ENCODE measurements at places on chromosomes 7 and 10.

DNA sequence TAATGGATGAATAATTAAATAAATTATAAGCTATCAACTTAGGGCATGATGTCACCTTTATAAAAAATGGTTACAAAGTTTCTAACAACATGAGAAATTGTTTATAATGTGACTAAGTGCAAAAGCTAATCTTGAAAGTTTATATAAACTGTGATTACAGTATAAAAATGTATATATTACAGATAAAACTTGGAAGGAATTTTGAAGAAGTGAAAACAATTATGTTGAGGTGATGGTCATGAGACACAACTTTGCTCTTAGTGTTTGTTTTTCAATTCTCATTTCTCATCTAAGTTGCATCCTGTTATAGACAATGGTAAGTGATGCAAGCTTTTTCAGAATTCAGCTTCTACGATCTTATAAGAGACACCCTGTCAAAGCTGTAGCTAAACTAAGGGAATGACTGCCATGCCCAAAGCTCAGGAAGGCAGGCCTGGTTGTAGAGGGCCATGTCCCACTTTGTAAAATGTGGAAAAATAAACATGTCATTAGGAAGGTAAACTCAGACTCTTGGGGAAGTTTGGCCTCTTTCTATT lies 23.9 kb downstream of the MACC1 start:
- no peak for DNase-seq

DNA sequence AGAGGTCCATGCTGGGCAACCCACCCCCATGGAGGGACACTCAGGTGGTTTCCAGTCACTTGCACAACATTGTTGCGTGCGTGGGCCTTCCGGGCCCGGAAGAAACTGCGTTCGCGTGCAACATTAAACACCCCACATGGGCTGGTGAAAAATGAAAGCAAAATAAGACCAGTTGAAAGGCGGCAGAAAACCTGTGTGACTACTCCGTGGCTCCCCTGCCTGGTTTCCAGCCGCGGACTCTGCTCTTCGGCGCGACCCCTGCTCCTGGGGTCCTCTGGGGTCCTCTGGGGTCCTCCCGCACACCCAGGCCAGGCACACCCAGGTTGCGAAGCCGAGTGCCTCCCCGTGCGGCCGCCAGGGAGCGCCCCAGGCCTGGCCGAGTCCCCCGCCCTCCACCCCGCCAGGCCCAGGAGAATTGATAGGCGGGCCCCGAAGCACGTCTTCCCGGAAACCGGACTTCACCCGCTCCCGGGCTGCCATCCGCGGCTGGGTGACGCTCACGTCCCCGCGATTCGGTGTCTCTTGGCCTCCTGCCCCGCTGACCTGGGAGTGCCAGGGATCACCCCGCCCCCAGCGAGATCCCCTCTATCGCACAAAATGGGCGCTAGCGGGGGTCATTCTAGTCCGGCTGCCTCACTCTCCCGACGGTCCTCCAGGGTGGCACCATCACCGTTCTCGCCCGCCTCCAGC lies 1.9 kb upstream of the SH2D4B start:
- peak; percentile 42 for DNase-seq

GRCh38 chr7:151637781-151638261 lies 118.1 kb upstream of the RHEB start:
- DNase-seq: no peak

DNA sequence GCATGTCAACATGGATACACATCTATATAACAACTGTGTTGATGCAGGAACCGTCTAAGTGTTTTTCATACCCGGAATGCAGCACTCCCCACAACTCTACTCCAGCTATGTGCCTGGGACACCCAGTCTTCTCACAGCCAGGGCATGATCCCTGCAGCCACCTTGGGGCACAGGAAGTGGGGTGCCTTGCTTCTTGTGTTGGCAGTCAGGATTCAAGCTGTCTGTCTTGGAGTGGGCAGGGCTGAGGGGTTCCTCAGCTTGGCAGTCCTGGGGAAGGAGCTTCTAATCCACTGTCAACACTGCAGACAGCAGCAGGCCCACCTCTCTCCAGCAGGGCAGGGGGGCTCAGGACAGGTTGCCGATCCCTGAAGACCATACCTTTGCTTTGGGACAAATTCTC lies 41.3 kb downstream of the DRGX start:
- no peak for DNase-seq

GRCh38 chr7:53542157-53542556 lies 506.7 kb downstream of the POM121L12 start:
- DNase-seq: no peak

DNA sequence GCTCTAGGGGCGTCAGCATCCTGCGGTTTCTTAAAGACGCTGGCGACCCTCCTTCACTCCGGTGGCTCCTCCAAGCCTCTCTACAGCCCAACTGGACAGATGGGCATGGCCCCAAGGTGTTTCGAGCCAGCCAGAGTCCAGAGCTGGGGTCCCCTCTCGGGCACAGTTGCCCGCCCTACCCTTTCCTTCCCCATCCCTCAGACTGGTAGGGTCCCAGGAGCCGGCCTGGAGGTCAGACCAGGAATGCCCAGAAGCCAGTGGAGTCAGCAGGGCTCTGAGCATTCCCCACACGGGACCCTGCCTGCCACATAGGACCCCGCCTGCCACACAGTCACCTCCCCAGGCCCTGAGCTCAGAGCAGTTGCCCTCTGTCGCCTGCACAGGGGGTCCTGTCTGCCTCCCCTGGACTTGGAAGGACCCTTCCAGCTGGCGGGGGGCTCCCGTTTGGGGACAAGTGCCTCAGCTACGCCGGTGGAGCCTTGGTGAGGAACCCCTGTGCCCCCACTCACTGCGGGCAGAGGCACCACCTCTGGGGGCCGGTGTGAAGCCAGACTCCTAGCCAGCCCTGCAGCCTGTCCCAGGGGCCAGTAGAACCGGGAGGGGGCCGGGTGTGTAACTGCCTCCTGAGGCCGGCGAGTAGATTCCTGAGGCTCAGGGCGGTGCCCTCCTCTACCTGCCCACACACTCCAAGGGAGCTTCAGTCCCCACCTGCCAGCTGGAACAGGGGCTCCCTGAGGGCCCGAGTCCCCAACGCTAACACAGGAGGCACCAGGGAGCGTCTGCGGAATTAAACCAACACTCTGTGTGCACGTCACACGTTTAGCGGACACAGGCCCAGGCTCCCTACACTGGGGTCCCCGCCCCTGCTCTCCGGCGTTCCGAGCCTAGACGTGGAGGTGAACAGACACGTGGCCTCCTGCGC lies 19.4 kb upstream of the PDGFA start:
- no peak for DNase-seq

Measured in stimulated activated CD4-positive, alpha-beta T cell treated with anti-CD3 and anti-CD28 coated beads, Interleukin-1b, Interleukin-23, amount 100 ng/mL, for 24 hours (primary cell).